ENCODE measurements at places on chromosomes 1 and 21.

- DNase-seq: no peak
Observed at GRCh38 chr1:11475748-11476147, 3.2 kb upstream of the DISP3 start.

- DNase-seq: no peak
Observed at GRCh38 chr1:24118410-24119242, 6.7 kb upstream of the MYOM3 start.

- peak; percentile 53 for DNase-seq
Observed at GRCh38 chr1:225519166-225519863, 91.5 kb upstream of the LBR start.

- no peak for DNase-seq
Observed at GRCh38 chr21:38173276-38174035, 83.3 kb upstream of the KCNJ15 start.

DNA sequence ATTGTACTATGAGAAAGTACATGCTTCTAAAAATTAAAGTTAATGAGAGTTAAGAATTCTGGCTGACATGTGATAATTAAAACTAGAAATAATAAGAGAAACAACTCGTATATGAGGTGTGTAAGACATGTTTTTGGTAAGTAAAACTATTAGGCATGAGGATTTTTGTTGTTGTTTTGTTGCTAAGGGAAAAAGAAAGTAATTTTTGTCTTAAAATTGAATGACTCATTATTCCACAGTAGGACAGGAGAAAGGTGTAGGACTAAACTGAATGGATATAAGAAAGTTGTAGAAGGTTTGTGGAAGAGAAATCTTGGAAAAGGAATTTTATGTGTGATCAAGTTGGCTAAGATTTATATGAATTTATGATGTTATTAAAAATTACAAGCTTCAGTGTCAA, 54.8 kb downstream of the TBX19 start:
- DNase-seq: no peak

DNA sequence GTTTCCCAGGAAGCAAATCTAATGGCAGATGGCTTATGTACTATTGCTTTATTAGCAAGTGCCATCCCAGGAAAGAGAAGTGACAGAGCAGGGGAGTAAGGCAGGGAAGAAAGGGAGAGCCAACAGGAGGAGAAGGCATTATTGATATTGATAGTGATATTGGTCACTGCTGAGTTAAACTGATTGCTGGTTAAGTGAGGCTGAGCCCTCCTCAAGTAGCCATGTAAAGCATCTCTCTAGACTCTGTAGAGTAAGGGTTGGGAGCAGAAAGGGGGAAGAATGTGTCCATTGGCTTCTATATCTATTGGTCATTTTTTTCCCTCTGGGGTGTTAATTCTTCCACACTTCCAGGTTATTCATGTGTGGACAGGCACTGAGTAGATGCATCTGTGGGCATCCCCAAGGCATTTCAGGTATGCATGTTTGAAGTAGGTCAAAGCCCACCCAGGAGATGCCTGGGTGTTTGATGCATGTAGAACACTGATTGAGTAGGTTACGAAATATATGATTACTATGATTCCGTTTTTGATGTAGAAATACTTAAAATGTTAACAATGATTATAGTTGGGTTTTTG, 290.5 kb upstream of the DPYD start:
- no peak for DNase-seq

DNA sequence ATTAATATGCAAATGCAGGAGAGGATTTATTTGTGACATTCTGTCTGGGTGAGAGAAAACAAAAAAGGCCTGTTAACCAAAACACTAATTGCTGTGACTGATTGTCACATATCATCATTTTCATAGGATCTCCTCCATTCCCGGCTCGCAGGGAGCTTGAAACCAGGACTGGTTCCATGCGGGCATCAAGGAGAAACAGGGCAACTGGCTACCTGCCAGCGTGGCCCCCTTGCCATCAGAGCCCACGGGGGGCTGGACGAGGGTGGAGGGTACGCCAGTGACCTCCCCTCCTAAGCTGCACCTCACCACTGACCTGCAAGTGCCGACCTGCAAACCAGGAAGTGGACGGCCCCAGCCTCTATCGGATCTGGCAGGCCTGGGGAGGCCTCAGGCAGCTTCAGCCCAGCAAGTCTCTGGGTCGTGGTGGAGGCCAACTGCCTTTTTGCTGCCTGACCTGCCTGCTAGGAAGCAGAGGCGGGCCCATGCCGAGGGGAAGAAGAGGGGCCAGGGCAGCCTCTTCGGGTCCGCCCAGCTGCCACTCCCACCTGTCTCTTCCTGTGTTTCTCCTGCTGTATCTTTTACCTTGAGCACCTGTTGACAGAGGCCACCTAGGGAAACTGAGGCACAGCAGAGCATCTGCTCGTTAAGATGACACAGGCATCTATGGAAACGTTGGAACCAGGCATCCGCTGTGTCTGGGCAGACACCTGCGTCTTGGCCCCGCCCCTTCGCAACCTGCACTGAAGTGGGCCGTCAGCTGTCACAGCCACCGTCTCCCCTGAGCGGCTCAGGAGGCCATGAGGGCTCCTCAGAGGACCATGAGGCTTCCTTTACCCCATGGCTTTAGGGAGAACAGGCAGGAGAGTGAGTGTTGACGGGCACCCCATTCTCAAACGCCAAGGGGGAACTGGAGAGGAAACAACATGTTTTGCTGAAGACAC, 74.8 kb downstream of the CASZ1 start:
- DNase-seq: no peak

- no peak for DNase-seq
Observed at GRCh38 chr21:16587681-16588375, 858.0 kb downstream of the USP25 start.

- DNase-seq: no peak
Observed at GRCh38 chr21:45867671-45868081, 113.9 kb upstream of the COL6A1 start.

- no peak for DNase-seq
Observed at GRCh38 chr21:28207436-28208173, 785.1 kb downstream of the LTN1 start.

DNA sequence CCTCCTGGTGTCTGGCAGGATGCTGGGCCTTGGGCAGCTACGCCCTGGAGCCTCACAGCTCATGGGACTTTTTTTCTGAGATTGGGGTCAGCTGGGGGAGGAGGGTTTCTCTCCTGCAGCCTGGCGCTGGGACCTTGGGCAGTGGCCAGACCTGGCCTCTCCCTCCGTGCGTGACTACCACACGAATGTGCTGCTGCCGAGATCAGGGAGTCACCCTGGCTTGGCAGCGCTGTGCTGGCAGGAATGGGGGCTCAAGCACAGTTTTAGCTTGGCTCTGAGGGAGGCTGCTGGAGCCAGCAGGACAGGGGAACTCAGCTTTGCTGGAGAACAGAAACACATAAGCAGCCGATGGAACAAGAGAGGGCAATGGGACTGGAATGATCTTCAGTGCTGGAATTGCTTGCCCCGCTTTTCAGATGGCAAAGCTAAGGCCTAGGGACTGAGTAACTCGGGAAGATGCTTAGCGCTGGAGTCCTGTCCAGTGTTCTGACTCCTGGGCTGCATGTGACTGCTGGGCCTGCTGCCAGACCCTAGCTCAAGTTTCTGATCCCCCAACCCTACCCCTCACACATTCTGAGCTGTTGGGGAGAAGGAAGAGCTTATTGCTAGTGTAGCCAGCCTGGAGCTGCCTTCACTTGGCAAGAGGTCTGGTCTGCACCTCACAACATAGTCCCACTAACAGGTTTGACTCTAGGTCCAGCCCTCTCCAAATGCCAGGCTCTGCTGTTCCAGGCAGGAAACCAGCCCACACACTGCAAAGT, 69.9 kb downstream of the NAV1 start:
- peak; percentile 86 for DNase-seq

GRCh38 chr1:39979654-39980053, 24.7 kb downstream of the MFSD2A start:
- DNase-seq: no peak

DNA sequence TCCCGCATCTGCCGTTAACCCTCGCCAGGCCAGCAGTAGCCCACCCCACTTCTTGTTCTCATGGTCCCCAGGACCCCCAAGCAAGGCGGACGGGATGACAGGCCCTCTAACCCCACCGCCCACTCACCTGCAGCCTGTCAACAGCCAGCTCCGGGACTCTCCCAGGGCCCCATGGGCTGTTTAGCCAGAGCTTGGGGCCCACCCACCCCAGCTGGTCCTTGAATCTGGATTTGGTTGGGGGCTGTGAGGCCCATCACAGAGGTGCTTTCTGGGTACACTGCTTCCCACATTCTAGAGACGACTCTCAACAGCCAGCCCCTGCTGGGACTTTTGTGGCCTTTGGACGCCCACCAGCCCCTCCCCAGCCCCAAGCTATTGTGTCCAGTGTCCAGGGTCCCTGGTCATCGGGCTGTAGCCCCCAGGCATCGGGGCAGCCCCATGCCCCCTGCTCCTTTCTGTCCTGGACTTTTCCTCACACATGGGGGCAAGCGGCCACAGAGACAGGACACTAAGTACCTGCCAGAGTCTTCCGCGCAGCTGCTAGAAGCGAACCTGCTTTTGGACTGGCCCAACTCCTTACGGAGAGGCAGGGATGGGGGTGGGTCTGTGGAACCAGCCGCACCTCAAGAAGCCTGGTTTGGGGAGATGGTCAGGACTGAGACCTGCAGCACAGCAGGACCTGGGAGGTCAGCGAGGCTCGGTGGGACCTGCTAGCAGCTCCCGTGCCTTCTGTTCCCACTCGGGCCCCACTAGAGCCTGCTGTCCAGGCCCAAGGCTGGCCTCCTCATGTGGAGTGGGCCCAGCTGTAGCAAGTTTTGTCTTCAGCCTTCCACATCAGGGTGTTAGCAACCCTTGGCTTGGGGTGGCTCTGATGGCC, 208.1 kb upstream of the VAMP3 start:
- no peak for DNase-seq

DNA sequence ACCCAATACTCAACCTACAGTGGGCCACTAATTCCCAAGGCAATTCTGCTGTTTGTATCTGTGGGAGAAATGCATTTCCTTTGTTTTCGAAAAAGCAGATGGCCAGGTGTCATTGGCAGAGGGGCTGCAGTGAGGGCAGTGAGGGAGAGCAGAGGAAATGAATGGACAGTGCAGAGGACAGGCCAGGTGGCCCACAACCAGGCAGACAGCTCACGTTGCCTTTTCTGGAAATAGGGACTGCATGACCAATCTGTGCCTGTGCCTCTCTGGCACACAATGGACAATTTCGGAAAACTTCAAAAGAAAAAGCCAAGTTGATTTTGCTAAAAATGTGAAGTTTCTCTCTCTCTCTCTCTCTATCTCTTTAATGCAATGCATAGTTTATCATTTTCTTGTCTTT, 52.6 kb upstream of the ETS2 start:
- no peak for DNase-seq

- DNase-seq: no peak
Observed at GRCh38 chr1:160733898-160734297, 5.1 kb upstream of the SLAMF7 start.

- DNase-seq: no peak
Observed at GRCh38 chr1:224866940-224867339, 62.5 kb upstream of the DNAH14 start.

GRCh38 chr1:40712405-40712944, 21.0 kb downstream of the NFYC start:
- no peak for DNase-seq

- no peak for DNase-seq
Observed at GRCh38 chr1:41161846-41162245, 80.3 kb downstream of the SCMH1 start.

GRCh38 chr1:22670352-22670975, 17.4 kb downstream of the C1QB start:
- DNase-seq: no peak

DNA sequence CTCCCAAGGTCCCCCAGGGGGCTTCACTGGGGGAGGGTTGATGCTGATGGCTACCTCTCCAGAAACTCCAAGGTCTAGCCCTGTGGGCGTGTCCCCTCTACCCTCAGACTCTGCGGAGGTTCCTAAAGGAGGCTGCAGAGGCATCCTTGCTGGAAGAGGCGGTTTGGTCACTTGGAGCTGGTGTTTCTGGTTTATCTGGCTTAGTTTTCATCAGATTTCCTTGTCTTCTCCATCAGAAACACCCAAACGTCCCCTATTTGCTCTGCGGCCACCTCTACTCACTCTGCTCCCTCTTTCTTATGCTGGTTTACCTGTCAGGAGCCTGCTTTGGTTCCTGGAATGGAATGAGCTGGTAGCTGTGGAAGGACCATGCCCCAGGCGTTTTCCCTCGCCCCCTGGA, 2.5 kb downstream of the PKP1 start:
- no peak for DNase-seq

GRCh38 chr1:59007429-59007819, 223.6 kb upstream of the JUN start:
- DNase-seq: no peak
